ENCODE measurements at places on chromosomes 11 and 22. TPM values are rescaled to one million over a fixed set of nuclear protein-coding genes. Genes with fewer than 3 reads are reported as not detected.

DNA sequence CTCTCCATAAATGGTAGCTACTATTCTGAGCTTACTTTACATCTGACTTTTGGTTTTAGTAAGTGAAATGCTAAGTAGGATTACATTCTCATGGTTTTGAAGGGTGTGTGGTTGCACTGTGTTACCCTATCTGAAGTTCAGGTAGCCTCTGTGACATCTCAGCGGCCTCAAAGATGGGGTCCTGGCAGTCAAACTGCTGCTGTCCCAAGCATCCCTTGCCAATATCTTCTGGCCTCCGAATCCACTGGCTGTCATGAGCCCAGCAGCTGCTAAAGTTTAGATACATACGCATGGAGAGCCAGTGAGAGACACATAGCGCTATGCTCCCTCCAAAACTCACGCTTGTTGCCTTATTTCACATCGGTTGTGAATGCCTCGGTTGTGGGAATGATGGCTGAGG is 34.9 kb downstream of the UBASH3B start:
- no peak for DNase-seq

DNA sequence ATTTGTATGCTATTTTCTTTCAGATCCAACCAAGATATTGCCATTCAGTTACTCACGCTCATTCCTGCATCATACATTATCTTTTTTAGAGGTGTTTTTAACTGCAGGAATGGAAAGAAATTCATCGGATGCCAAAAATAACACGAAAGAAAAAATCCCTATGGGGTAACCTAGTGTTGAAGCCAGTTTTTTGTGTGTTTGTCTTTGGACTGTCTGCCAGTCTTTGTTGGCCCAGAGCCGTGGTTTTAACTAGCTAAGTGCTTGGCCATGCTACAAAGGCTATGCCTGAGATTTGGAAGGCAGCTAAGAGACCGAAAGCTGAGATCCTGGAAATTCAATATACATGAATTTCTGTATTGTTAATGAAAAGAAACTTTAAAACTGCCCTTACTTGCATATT is 309.8 kb upstream of the CNTN5 start:
- no peak for DNase-seq

- DNase-seq, result no peak
Measured at GRCh38 chr11:117700551-117700950, 96.5 kb downstream of the DSCAML1 start.

GRCh38 chr11:100872951-100873740 is 186.1 kb downstream of the ARHGAP42 start:
- DNase-seq, result no peak

DNA sequence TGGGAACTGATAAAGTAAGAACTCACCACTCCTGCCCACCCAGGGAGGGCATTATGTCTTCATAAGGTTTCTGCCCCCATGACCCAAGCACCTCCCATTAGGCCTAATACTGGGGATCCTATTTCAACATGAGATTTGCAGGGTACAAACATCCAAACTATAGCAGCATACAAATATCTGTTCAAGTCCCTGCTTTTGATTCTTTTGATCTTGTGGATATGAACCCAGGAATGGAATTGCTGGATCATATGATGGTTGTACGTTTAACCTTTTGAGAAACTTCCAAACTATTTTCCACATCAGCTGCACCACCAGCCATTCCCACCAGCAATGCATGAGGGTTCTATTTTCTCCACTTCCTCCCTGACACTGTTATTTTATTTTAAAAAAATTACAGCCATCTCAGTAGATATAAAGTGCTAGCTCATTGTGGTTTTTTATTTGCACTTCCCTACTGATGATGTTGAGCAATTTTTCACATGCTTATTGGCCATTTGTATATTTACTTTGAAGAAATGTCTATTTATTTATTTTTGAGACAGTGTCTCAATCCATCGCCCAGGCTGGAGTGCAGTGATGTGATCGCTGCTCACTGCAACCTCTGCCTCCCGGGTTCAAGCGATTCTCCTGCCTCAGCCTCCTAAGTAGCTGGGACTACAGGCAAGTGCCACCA is 7.1 kb upstream of the ATG16L2 start:
- DNase-seq, result no peak

- no peak for DNase-seq
Measured at GRCh38 chr11:7098235-7098832, 9.5 kb downstream of the RBMXL2 start.

GRCh38 chr11:99197477-99197876 is 176.7 kb downstream of the CNTN5 start:
- no peak for DNase-seq

DNA sequence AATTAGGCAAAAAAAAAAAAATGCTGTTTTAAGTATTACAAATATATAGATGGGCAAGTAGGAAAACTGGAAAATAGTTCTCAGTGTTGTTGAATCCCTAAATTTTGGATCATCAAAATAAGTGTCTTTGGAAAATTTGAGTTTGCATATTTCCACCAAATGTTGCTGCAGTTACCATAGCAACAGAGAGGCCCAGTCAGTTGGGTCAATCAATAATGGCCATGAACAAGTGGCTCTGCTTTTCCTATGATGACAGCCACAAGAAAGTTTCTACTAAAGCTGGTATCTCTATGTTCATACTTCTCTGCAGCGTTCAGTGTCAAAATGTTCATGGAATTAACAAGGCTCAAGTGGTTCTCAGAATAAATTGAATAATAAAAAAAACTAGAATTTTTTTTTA is 79.1 kb downstream of the SERGEF start:
- no peak for DNase-seq

DNA sequence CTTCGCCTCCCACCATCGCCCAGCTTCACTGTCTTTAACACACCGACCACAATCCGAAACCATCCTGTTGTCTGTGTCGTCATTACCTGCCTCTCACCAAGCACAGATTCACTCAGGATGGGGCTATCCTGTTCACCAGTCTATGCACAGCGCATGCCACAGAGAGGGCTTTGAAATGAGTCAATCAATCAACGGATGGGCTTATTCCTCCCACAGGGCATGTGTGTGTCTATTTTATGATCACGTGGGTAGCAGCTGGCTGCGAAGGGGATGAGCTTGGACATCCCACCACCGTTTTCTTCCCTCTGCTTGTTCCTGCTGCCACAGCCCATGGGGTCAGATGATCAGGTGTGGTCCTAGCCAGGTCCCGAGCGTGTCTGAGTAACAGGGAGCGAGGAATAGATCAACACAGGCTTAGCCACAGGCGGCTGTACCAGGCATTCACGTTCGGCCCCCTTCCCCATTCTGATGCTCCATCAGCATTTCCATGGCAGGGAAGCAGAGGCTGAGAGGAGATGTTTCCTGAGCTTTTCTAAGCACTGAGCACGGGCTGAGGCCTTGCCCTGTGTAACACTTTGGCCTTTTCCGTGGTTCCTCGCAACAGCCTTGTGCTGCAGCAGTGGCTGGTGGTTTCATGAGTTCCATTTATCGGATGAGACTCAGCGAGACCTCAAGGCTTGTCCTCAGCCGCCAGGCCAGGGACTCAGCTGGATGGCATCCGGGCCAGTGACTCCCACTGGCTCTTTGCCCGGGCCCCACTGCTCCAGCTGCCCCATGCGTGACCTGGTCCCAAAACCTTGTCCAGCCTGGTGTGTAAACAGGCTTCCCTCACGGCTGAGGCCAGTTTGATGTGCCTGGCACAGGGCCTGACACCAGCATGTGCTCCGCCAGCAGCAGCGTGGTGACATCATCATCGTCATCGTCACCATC is 48.1 kb upstream of the FGF3 start:
- no peak for DNase-seq

DNA sequence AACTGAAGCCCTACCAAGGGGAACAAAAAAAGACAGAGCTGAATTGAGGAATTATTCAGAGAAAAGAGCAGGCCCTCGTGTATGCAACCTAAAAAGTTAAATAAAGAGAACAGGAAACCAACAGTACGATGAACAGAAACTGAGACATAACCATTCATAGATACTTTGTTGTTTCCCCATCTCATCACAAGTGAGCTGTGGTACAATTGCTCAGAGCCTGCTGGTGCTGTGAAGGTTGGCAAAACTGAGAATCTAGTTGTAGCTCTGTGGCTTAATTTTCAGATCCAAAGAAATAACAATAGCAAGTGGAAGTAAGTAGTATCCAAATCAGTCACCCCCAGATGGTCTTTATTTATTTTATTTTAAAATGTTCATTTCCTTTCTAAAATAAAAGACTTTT is 37.7 kb upstream of the BLID start:
- DNase-seq, result no peak

- no peak for DNase-seq
Measured at GRCh38 chr11:36738292-36738861, 140.3 kb upstream of the RAG2 start.

DNA sequence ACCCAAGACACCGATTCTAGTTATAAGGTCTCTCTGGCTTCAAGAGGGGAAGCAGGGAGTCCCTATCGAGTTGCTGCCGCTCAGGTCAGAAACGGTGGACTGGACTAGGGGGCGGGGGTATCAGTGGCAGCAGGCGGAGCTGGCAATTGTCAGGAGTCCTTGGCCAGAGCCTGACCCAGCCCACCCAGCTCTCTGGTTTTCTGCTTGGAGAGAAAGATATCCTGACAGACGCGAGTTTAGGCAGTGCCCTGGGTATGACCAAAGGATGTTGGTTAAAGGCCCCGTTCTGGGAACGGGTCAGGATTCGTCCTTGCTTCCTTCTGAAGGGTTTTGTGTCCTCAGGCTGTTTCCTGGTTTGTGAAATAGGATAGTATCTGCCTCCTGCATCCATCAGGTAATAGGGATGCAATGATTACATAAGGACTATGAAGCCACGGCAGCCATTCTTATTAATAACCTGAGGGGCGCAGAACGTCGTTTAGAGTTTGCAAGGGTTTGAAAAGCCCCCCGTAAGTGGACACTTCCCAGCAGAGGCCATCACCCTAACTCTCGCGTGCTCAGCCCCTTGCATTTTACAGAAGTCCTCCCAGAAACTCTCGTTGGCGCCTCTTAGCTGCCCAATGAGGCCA is 700 bp upstream of the DEPDC5 start:
- DNase-seq, result peak; percentile 13

GRCh38 chr11:95723361-95723942 is 66.1 kb downstream of the FAM76B start:
- no peak for DNase-seq

GRCh38 chr22:39363751-39364515 is 14.1 kb downstream of the SYNGR1 start:
- DNase-seq, result no peak

DNA sequence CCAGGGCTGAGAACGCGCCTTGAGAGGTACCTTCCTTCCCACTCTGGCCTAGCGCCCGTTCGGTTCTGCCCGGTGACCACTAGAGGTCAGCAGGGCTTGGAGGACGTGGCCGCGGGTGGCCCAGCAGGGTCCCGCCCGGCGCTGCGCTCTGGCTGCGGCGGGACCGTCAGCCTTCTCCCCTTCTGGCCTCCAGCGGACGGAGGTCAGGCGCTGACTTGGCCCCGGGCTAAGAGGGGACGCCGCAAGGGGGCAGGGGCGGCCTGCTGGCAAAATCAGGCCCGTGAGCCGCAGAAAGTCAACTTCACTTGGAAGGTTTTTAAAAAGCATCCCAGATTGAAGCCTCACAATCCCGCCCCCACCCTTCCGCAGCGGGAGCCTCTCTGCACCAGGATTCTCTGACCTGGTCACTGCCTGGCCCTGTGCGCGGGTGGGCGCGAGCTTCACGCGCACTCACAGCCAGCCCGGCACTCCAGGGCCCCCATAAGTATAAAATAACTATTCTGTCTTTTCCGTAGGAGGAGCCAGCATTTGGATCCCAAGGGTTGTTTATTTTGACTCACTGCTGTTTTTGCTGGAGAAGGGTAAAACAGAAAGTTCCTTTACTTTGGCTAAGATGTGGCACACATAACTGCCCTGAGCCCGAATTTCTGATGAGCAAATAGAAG is 23.2 kb upstream of the ZBTB16 start:
- DNase-seq, result peak; percentile 77

DNA sequence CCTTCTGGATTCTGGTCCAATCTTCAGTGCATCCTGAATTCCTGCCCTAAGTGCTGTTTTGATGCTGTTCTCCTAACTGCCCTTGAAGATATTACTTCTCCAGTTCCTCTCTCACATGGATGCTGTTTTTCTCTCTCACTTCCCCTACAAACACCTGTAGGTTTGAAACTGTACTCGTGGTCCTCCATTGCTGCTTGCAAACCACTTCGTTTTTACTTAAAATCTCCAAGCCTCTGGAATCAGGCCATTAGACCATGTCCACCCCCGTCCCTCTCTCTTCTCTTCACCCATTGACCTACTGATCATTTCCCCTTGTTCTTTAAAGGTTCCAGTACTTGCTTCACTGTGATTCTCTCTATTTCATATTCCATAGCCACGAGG is 988.1 kb downstream of the NTM start:
- DNase-seq, result no peak

- no peak for DNase-seq
Measured at GRCh38 chr11:109968299-109968698, 124.9 kb upstream of the ZC3H12C start.

- peak; percentile 66 for DNase-seq
Measured at GRCh38 chr11:783581-784015, 6.3 kb downstream of the CEND1 start.

GRCh38 chr22:44068422-44069191 is 44.5 kb downstream of the PARVB start:
- DNase-seq, result peak; percentile 20

- DNase-seq, result no peak
Measured at GRCh38 chr11:9687711-9688477, 24.0 kb downstream of the SWAP70 start.

GRCh38 chr11:71147331-71147730 is 105.0 kb downstream of the SHANK2 start:
- no peak for DNase-seq

GRCh38 chr22:39359659-39360195 is 9.9 kb downstream of the SYNGR1 start:
- DNase-seq, result no peak

GRCh38 chr11:93822359-93822758 is 28.1 kb downstream of the VSTM5 start:
- no peak for DNase-seq

SERPINH1 gene
- 141 TPM for total RNA-seq

DDI1 gene
- total RNA-seq, result not detected

POLDIP3 gene
- 75.8 TPM for total RNA-seq

LMO2 gene
- 26.8 TPM for total RNA-seq

All from mucosa of gallbladder (tissue), 1 donor.